ENCODE measurements at places on chromosomes 1 and 21. TPM values are rescaled to one million over a fixed set of nuclear protein-coding genes. Genes with fewer than 3 reads are reported as not detected.

GRCh38 chr1:111190931-111191451 lies 9.5 kb downstream of the DENND2D start:
- no peak for DNase-seq

- no peak for DNase-seq
These were observed 140.9 kb downstream of the OMA1 start for GRCh38 chr1:58405660-58406059.

DNA sequence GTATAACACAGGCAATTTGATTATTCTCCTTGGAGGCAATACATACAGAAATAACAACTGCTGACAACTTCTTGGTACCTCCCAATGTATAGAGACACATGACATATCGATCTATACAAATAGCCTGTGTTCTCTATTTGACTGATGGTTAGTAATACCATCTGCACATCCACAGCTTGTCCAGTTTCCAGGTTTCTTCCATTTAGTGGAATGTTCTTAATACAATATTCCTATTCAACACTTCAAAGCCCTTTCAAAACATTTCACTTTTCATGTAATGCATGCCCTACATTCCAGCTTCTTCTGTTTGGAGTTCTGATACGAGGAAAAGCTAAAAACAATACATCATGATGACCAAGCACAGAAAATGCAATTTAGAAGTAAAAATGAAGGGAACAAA lies 37.0 kb upstream of the GORAB start:
- no peak for DNase-seq

- DNase-seq: no peak
These were observed 180.4 kb upstream of the KLHDC7A start for GRCh38 chr1:18300376-18300775.

DNA sequence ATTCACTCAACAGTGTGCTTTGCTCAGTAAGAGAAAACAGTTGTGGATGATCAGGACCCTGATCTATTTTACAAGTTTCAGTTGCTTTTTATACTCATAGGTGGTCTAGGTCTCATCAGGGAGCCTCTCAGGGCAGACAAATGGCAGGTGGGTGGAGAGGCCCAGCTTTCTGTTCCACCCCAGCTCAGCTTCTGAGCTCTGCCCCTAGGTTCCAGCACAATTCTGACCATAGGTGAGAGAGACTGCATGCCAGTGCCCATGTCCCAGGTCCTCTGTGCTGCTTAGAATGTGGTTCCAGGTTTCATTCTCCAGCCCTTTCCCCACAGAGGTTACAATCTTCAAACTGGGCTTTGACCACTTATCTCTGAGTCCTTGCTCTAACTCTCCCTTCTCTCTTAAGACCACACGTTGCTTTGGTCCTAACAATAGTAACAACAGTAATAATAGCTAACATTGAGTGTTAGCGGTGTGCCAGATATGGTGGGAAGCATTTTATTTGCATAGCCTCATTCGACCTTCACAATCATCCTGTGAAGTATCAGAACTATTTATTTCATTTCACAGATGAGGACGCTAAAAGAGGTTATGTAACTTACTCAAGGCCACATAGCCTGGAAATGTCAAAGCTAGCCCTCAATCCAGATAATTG lies 19.6 kb upstream of the DUSP10 start:
- no peak for DNase-seq

DNA sequence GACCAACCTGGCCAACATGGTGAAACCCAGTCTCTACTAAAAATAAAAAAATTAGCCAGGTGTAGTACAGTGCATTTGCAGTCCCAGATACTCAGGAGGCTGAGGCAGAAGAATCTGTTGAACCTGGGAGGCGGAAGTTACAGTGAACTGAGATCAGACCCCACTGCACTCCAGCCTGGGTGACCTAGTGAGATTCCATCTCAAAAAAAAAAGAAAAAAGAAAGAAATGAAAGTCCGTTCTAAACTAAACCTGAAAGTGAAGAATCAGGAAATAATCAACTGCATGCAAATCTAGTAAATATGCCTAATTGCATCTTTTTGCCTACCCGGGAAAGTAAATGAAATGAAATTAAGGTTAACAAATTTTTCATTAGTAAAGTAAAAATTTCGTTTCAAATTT lies 99.6 kb downstream of the ZZZ3 start:
- DNase-seq: no peak

DNA sequence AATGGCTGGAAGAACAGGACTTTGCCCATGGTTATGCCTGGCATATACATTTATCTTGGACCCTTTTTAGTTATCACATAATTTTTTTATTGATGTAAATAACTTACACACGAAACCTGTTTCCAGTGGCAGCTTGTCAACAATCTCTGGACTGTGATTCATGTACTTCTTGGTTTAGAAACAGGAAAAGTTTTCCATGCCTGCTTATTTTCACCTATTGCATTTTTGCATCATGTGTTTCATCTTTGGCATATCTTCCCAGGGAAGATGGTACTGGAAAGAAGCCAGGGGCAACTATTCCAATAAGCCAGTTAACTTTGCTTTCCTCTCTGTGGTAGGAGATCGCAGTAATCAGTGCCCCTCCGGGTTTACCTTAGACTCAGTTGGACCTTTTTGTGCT lies 210.3 kb downstream of the TPR start:
- DNase-seq: no peak

GRCh38 chr1:100760511-100760910 lies 41.0 kb downstream of the VCAM1 start:
- no peak for DNase-seq

GRCh38 chr1:186283374-186283773 lies 91.7 kb downstream of the TPR start:
- no peak for DNase-seq

DNA sequence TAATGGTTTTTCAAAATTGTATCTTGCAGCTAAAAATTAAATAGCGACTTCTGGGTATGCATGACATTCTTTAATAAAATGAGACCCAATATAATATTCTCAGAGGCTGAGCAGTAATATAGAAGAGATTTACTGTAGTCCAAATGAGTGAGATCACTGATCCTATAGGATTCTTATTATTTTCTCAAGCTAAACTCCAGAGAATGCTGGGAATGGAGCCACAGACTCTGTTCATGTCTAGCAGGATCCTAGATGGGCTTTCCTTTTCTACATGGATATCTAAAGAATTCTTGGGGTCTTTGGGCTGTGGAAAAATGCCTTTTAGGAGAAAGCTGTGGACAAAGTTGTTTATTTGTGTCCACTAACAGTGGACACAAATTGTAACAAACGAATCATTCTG lies 150.7 kb upstream of the ZNF644 start:
- DNase-seq: peak; percentile 23

DNA sequence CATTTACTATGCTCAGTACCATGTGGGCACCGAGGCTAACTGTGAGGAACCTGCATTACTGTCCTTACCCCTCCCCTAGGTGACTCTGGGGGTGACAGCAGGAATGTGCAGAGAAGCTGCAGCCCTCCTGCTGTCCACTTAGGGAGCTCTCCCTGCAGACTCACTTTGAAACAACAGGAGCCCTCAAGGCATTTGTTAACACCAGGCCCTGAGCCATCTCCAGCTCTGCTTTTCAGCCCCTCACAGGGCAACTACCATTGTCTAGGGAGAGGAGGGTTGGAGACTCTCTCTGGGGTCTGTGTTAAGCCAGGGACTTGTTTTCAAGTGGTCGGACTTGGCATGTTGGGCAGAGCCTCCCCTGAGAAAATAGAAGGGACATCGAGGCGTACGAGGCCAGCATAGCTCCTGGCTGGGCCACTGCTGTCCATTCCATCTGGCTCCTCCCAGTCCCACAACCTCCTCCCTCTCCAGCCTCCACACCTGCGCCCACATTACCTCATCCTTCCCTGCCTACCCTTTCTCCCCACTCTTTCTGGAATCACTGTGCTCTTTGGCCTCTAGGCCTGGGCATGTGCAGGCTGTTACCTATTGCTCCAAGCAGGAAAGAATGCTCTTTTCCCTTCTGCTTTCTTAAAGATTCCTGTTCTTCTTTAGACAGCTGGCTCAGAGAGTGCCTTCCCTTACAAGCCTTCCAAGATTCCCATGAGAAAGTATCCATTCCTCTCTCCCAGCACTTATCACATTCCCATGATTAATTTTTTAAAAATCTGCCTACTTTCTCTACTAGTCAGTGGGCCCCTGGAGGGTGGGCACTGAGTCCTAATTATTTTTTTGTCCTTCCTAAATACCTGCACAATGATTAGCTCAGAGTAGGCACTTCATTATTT lies 102.7 kb upstream of the GCLM start:
- no peak for DNase-seq

GRCh38 chr21:38945545-38946245 lies 140.0 kb downstream of the ETS2 start:
- no peak for DNase-seq

- no peak for DNase-seq
These were observed 5.0 kb upstream of the KIF21B start for GRCh38 chr1:201028461-201028889.

- DNase-seq: no peak
These were observed 4.0 kb downstream of the HPCAL4 start for GRCh38 chr1:39687243-39687642.

- DNase-seq: no peak
These were observed 4.3 kb downstream of the PRMT2 start for GRCh38 chr21:46639489-46640386.

FOXO6 gene
- 20.6 TPM for polyA plus RNA-seq

CHRM3 gene
- 2.0 TPM for polyA plus RNA-seq

ANKRD34A gene
- 1.1 TPM for polyA plus RNA-seq

ERG gene
- polyA plus RNA-seq: 20.5 TPM

HTR6 gene
- not detected for polyA plus RNA-seq

CRNN gene
- polyA plus RNA-seq: not detected

CYP4X1 gene
- polyA plus RNA-seq: 5.3 TPM

All from muscle of arm (tissue), 14 donors.